Foreskin keratinocyte (primary cell): ENCODE measurements at places on chromosomes 16 and 17. TPM values are rescaled to one million over a fixed set of nuclear protein-coding genes. Genes with fewer than 3 reads are reported as not detected.

Gene XAF1
- polyA plus RNA-seq: 8.3 and 12.2 TPM in 2 replicates

Gene SPATA32
- not detected in 2 replicates for polyA plus RNA-seq

Gene CPNE7
- 6.6 and 8.9 TPM in 2 replicates for polyA plus RNA-seq

Gene STAC2
- not detected in 2 replicates for polyA plus RNA-seq

Gene AOC2
- polyA plus RNA-seq: 0.46 and 0.56 TPM in 2 replicates

Gene CCL5
- 0.08 and 0.28 TPM in 2 replicates for polyA plus RNA-seq

DNA sequence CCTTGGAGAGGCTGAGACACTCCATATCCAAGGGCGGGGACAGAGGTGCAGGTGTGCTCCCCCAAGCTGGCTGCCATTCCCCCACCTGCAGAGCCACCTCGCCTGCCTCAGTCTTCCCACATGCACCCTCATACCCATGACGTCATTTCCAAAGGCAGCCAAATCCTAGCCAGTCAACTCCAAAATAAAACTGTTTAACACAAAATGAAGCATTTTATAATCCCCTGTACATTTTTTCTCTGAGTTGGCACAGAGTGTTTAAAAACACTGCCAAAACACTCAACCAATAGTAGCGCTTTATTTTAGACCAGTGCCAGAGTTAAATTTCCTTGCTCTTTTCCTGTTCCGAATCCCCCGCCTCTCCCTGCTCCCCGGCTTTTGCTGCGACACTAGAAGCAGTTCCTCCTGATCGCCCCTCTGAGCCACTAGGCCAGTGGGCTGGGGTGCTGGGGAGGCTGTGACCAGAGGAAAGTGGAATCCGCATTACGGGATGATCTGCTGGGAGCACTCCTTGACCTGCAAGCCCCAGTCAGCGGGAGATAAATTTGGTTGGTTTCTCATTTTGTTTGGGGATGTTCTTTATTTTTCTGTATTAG is 139.5 kb downstream of the ZNF423 start:
- DNase-seq: no peak

DNA sequence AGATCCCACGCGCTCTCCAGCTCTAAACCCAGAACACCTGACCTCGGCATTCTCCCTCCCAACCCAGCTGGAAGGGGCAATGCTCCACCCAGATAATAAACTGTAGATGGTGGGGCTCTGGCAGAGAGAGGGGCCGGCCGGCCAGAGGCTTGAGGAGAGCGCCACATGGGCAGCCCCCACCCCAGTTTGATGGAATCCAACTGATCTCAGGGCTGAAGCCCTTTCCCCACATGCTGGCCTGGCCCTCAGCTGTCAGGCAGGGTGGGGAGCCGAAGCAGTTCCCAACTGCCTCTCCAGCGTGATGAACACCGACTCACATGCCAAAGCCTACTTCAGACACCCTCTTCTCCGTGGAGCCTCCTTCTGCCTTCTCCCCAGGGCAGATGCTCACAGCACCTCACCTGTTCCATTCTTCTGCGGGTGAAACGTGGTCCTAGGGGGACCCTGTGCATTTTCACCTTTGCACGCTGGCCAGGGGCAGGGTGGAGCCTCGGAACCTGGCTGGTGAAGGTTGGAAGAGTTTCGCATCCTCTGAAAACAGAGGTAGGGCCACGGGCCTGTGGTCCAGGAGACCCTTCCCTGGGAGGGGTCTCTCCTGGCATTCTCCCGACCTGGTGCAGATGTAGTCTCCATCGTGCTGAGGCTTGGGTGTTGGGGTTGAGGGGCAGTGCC is 65.7 kb upstream of the ZNF469 start:
- DNase-seq: no peak

DNA sequence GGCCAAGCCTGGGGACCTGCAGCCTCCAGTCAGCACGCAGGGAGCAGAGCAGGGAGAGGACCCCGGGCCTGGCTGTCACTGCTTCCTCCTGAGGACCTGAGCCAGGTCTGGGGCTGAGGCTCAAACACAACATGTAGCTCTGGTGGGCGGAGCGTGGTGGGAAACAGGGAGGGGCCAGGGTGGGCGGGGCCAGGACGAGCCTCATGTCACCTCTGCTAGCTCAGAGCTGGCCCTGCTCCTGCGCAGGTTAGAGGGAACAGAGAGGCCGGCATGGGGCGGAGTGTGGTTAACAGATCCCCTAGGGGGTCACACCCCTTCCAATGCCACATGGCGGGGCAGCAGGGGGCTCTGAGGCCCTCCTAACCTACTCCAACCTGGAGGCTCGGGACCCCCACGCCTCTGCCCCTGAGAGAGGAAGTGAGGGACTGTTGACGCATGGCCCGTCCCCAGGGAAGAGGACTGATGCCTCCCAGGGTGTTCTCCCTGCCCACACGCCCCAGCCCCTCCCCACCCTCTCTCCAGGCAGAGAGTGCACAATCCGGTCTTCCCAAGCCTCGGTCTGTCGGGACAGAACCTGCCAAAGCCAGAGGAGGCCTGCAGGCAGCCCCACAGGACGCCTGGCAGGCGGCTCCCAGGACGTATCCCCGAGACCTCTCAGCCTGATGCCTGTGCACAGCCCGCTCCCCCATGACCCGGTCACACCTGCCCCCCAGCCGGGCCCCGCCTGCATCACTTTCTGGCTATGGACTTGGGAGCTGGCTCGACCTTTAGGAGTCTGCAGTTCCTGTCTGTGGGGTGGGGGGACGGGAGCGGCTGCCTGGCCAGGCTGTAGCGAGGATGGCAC is 15.2 kb downstream of the PIEZO1 start:
- no peak for DNase-seq

DNA sequence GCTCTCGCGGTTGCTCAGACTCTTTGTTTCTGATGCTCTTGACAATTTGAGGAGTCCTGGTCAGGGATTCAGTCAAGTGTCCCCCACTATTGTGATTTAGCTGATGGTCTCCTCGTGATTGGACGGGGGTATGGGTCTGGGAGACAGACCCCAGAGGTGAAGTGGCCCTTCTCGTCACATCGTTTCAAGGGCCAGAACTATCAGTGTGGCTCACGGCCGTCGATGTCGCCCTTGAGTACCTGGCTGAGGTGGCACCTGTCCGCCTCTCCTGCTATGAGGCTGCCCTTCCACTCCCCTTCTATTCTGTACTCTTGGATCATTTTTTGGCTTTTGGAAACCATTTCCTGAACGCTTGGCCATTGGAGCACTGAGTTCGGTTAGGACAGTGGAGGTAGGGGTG is 7.4 kb upstream of the MEAK7 start:
- no peak for DNase-seq

DNA sequence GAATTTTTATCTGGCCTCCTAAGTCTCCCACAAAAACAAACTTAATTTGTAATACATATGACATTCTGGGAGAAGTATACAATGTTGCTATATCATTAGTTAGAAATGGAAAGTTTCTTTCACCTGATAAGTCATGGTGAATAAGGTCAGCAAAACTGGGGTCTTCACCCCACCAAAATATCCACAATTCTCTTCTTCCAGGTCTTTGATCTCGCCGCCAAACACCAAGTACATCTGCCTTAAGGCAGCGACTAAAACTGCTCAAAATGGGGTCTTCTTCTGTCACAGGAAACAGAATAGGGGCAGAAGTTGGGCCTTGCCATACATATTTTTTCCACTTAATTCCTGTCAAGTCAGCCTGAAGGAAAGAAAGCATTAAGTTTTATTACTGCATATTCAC is 2.1 kb downstream of the MED13 start:
- DNase-seq: no peak

GRCh38 chr16:23821875-23822688 is 13.7 kb upstream of the PRKCB start:
- DNase-seq: no peak

- no peak for DNase-seq
These were observed 114.0 kb downstream of the FTO start for GRCh38 chr16:53817812-53818550.

DNA sequence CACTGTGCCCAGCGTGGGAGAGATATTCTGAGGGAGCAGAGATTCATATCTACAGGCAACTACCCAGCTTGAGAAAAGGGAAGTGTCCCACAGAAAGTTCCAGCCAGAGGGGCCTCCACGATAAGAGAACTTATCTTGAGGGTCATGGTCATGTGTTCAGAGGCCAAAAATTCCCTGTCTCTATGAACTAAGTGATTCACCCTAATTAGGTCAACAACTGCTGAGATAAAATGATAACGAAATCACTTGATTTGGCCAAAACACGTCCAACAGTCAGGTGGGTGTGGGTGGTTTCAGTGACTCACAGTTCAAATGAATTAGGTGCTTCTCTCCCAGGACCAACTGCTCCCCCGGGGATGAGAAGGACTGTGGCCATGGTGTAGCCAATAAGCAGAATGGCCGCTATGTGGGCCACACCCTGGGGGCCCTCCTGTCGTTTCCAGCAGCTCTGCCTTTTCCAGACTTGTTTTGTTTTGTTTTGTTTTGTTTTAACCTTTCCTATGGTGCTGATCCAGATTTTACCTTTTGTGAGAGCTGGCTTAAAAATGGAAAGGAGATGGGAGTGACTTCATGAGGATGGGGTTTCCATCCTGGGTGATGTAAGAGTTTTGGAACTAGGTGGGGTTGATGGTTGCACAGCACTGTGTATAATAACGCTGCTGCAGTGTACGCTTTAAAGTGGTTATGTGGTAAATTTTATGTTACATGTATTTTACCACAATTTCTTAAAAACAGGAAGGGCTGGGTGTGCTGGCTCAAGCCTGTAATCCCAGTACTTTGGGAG is 8.7 kb downstream of the DNAI2 start:
- DNase-seq: peak; percentile 94
